ENCODE measurements at places on chromosomes 5 and 9.
A peak's percentile ranks its signal among the peaks of the same experiment; 100 is the strongest.

DNA sequence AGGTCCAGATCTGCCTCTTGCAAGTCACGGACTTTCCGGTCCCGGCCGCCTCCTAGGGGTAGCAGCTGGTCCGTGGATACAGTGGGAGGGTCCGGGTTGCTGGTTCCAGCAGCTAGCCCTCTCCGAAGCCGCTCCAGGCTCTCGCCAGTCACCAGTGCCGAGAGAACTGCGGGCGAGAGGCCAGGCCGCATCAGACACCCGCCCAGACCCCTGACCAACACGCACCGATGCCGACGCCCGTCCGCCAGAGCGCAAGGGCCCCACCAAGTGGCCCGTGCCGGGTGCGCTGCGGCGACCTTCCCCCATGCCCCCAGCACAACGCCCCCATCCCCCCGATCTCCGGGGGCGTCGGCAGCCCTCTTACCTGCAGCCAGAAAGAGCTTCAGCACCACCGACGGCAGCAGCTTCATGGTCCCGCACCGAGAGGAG is 470 bp downstream of the HBEGF start:
- peak; percentile 59 for DNase-seq

GRCh38 chr5:176996780-176997179 is 9.8 kb downstream of the UIMC1 start:
- DNase-seq: peak; percentile 16

DNA sequence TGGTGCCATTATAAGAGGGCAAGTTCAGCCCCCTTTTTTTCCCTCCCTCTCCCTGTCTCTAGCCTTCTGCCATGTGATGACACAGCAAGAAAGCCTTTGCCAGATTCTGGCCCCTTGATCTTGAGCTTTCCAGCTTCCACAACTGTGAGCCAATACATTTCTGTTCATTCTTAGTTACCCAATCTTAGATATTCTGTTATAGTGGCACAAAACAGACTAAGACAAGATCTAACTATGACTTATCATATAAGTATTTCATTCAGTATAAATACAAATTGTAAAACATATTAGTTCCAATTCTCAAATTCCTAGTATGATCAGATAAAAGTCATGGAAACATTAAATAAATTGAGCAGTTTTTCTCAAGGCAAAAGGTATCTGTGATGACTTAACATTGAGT is 276.3 kb downstream of the COX7C start:
- DNase-seq: no peak

- peak; percentile 59 for DNase-seq
Measured at GRCh38 chr5:154858972-154859871, 795 bp downstream of the CNOT8 start.

- peak; percentile 43 for DNase-seq
Measured at GRCh38 chr9:20683351-20684034, 566 bp upstream of the FOCAD start.

All from CD14-positive monocyte (primary cell).